Right renal pelvis (tissue), 4 donors: ENCODE measurements at places on chromosomes 2 and 18.

- DNase-seq = no peak
Observed at GRCh38 chr2:160140471-160140870, 59.6 kb downstream of the ITGB6 start.

- no peak for DNase-seq
Observed at GRCh38 chr18:68478246-68478645, 236.7 kb downstream of the TMX3 start.

GRCh38 chr2:79453918-79454317 is 58.9 kb upstream of the CTNNA2 start:
- DNase-seq = peak; percentile 25

DNA sequence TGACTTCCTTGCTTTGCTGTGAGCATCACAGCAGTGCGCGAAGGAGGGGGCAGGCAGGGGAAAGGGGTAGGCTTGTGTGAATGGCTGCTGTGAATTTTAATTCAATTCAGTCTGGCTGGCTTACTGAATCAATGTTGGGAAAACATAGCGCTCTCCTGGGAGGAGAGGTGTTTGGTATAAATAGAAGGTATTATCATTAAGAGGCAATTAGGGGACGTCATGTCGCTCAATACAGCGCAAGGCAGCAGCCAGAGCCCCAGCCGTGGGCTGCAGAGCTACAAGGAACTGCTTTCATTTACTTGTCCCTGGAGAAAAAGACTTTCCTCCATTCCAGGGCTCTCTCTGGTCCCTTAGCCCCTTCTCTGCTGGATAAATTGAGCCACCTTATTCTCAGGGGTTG is 181.4 kb upstream of the MSH6 start:
- no peak for DNase-seq

GRCh38 chr2:138782383-138782782 is 2.2 kb upstream of the NXPH2 start:
- no peak for DNase-seq

DNA sequence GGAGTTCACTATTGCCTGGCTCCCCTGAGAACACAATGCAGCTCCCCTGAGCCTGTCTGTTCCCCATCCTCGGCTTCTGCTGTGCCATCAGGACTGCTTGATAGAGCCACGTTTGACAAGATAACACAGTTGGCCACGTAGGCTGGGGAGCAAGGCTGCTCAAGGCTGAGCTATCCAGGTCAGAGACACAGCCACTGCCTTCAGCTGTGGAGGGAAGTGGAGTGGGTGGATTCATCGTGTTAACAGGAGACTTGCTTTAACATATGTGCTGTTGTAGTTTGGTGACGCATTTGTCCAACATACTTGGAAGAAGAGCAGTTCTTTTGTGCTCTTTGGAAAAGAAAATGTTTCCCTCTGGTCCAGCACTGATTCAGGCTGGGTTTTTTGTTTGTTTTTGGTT is 68.8 kb downstream of the WDSUB1 start:
- no peak for DNase-seq

DNA sequence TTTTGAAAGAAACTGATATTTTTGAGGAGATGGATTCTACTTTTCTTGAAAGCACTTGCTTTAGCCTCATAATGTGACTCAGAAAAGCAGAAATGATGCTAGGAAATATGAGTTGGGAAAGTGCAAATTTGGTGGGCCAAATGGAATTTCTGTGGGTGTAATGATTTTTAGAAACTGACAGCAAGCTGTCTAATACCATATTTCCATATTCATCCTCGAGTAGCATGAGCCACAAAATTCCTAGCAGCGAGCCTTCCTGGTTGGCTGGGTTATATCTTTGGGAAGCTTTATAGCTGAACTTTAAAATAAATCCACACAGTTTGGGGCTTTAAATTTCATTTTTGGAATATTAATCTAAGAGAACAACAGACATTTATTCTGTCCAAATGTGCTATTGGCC is 190.0 kb downstream of the DSC3 start:
- DNase-seq = no peak

DNA sequence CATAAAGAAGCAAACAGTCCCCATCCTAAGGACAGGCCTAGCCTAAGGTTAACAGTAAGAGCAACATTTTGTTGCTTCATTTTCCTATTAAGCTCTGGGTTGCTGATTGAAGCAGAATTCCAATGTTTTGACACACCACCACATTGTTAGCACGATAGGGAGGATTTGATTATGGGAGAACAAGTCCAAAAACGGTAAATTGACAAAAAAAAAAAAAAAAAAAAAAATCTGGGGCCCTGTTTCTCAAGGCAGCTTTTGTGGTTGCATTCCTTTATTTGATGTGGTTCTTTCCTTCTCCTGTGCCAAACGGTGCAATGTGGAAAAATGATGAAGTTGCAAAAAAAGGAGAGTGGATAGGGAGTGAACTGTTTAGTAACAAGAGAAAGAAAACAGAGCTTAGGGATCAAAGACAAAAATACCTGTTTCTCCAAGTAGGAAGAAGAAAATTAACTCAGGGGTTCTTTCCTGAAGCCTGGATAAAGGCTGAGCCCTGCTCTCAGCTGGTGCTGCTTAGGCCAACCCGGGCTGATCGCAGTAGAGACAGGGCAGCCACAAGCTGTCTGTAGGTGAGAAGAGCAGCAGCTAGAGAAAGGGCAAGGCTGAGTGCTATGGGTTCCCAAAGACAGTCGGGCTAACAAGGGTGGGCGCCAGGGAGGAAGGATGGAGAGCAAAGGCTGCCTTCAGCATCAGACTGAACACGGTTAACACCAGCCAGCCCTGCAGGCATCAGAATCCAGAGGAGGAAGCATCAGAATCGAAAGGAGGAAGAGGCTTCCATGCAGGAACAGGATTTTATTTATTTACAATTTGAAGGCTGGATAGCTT is 167.8 kb upstream of the FOSL2 start:
- DNase-seq = no peak

- no peak for DNase-seq
Observed at GRCh38 chr2:189581354-189582139, 961 bp upstream of the SLC40A1 start.

DNA sequence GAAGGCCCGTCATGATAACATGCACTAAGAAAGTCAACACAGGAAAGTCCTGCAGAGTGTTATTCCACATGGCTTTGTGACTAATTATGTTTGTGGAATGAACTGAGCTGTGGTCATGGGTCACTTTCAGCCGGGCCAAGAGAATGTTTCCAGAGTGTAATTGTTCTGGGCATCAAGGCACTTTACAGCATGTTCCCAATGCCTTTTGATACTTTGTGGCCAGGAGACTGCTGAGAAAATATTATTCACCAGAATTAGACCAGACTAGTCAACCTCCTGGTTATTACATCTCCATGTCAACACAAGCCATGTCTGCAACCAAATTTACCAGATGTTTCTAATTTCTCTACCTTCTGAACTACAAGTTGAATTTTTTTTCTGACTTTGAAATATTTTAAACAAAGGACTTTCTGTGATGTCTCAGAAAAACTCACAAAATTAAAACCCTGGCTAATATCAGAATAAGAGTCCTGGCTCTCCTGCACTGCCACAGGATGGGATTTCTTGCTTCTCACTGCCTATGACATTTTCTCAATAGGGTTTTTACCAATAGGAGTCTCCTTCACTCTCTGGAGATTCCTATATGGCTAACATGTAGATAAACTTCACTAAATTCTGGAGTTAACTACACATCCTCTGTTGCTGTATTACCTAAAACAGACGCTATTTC is 90.6 kb upstream of the WDR75 start:
- no peak for DNase-seq

- DNase-seq = no peak
Observed at GRCh38 chr2:80573950-80574349, 269.4 kb upstream of the LRRTM1 start.

GRCh38 chr2:190789074-190790004 is 91.3 kb upstream of the GLS start:
- no peak for DNase-seq

- no peak for DNase-seq
Observed at GRCh38 chr2:145593280-145593679, 1073.4 kb upstream of the ZEB2 start.

- peak; percentile 47 for DNase-seq
Observed at GRCh38 chr2:119487434-119488244, 36.6 kb downstream of the SCTR start.

DNA sequence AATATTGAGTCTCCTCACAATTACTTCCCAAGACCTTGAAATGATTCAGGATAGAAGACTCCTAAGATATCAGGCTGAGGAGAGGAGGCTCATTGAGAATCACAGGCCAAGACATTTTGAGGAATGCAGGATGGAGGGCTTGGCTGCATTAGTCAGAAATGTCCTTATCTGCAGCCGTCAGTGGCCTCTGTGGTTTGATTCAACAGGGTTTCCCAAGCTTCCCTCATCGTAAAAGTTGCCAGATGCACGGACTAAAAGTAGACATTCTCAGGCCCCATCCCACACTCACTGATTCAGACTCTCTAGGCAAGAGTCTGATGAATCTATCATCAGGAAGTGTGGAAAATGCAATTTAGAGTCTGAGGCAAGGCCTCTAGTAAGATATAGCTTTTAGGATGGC is 34.0 kb upstream of the TMEM178A start:
- no peak for DNase-seq

DNA sequence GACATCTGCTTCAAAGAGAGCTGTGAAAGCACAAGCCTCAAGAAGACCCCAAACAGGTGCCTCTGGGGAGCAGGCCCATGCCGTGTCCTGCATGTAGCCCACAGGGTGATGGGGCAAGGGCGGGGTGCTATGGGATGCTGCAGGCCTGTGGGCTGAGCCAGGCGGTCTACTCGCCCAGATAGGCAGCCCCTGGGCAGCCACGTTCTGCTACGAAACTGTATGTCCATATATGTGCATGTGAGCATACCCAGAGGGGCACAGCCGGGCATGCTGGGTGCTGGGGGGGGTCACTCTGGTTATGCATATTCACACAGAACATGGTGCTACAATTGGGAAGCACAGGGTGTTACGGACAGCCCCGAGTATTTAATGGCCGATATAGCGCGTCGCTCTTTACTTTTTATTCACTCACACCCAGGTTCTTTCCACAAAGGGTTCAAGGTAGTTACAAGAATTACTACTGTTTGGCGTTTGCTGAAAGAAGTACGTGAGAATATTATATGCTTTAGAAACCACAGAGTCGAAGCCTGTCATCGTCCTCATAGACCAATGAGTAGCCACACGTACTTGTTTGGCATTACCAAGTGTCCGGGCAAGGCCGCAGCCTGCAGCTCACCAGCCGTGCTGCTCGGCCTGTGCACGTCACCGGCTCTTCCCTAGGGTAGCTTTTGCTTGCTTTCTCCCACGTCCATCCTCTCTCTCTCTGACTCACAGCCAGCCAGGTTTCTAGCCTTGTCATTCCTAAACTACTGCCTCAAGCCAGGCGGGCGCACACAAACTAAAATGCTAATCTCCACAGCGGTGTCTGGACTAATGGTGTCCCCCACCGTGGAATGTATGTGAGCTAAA is 14.4 kb downstream of the MTERF4 start:
- DNase-seq = no peak

DNA sequence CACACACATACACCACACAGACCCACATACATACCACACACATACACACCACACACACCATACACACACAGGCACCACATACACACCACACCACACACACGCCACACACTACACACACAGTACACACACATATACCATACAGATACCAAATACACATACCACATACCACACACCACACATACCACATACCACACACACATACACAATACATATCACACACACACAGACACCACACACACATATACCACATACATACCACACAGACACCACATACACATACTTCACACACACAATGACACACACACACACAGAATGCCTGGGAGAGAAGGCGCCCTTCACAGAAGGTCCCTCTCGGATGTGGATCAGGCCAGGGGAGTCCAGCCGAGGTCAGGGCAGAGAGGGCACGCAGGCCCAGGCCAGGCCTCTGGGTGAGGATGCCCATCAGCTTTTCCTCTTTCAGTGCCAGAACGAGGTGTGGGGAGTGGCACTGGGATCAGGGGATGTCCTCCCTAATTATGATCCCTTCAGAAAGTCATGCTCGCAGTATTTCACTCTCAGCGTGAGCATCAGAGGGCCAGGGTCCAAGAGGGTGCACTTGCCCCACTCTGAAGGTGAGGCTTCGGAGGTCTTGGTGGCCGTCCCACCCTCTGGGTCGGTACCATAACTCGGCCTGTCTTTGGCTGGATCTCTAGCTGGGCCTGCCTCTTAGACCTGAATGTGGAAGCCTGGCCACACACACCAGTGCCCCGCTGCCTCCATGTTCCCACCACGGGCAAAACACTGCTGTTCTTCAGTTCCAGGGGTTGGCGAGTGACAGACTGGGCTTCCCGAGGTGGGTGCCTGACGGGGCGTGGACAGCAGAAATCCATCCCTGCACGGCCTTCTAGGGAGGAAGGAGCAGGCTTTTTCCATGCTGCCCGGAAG is 70.6 kb upstream of the ODC1 start:
- no peak for DNase-seq

GRCh38 chr2:12605936-12606335 is 110.8 kb upstream of the TRIB2 start:
- no peak for DNase-seq

GRCh38 chr2:25109822-25110221 is 58.6 kb downstream of the POMC start:
- DNase-seq = no peak

- DNase-seq = peak; percentile 42
Observed at GRCh38 chr2:233912691-233913423, 4.3 kb upstream of the TRPM8 start.

GRCh38 chr2:147460155-147460554 is 384.7 kb upstream of the ACVR2A start:
- DNase-seq = no peak

DNA sequence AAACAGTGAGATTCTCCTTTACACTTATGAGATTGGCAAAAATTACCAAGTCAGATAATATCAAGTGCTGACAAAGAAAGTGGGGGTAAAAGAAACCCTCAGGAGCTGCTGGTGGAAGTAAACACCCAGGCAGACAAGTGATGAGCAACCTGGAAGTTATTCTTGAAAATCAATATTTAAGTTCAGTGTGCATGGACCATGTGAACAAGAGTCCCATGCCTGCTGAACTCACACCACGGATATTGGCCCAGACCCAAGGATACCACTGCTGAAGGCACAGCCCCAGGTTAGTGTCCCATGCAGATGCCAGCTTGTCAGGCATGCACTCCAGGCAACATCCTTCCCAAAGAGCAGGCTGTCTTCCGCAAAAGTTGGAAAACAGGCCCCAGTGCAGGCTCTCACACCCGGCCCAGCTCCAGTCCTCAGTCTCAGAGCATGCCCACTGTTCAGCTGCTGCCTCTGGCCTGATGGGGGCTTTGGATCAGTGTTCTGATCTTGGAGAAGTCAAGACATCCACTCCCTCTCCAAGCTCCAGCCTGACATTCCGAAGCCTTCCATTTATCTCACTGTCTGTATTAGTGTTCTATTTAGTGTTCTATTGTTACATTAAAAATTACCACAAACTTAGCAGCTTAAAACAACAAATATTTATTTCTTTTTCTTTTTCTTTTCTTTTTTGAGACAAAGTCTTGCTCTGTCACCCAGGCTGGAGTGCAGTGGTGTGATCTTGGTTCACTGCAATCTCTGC is 70.0 kb downstream of the HS1BP3 start:
- no peak for DNase-seq

DNA sequence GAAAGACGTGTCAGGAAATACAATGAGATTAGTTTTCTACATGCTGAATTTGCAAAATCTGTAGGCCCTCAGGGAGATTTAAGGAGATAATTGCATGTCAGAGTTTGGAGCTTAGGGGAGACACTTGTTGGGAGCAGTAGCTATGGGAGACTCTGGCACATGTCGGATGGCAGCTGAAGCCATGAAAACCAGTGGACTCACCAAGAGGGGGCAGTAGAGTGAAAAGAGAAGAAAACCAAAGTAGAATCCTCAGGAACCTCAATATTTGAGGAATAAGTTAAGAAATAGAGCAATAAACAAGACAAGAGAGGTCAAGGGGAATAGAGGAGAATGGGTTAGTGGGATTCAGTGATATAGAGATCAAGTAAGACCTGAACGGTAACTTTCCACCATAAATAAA is 24.8 kb downstream of the RUFY4 start:
- no peak for DNase-seq
